ENCODE measurements at places on chromosomes 3 and 15.

DNA sequence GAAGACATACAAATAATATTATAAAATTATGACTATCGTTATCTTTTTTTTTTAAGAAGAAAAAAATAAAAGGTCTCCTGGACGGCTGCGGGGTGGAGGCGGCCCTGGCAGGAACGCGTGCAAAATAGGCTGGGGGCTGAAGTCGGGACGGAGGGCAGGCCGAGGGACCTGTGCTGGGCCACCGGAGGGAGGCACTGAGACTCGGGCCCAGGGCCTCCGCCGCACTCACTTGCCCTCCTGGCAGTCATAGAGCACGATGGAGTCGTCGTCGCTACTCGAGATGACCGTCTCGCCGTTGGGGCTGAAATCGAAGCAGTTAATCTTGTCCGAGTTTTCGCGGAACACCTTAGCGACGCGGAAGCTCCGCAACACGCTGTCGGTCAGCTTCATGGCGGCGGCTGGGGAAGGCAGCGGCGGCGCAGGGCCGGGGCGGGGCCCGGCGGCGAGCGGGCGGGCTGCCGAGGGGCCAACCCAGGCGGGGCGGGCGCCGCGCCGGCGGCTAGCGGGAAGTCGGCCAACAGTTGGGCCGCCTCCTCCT, 408 bp downstream of the WDR82 start:
- DNase-seq: no peak

DNA sequence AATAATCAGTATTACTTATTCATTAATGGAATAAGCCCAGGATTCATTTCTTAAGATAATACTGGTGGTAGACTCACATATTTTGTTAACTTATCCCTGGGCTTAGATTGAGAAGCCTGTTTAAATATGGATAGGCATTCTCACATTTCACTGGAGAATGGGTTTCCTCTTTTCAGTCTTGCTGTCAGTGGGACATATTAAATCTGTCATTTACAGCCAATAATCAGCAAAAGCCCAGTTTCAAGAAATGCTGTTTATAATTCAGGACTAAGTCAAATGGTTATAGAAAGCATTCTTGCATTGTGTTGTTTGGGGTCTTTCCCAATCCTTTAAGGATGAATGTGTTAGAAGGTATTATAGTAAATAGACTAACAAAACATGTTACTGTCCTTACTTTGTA, 143.7 kb upstream of the NAALADL2 start:
- no peak for DNase-seq

DNA sequence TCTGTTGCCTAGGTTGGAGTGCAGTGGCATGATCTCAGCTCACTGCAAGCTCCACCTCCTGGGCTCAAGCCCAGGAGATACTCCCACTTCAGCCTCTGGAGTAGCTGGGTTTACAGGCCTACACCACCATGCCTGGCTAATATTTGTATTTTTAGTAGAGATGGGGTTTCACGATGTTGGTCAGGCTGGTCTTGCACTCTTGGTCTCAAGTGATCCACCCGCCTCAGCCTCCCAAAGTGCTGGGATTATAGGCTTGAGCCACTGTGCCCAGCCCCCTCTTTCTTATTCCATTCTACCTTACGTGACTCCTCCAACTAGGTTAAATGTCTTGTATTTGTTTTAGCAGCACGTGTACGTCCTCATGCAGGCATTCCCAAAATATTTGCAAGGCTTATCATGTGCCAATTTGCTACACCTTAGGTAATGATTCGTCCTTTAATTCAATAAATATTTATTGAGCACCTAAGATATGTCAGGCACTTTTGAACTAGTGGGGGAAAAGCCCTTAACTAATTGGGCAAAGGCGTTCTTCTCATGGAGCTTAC, 14.9 kb upstream of the MAGI1 start:
- no peak for DNase-seq

- no peak for DNase-seq
Measured at GRCh38 chr3:50125541-50126286, 29.4 kb upstream of the SEMA3F start.

DNA sequence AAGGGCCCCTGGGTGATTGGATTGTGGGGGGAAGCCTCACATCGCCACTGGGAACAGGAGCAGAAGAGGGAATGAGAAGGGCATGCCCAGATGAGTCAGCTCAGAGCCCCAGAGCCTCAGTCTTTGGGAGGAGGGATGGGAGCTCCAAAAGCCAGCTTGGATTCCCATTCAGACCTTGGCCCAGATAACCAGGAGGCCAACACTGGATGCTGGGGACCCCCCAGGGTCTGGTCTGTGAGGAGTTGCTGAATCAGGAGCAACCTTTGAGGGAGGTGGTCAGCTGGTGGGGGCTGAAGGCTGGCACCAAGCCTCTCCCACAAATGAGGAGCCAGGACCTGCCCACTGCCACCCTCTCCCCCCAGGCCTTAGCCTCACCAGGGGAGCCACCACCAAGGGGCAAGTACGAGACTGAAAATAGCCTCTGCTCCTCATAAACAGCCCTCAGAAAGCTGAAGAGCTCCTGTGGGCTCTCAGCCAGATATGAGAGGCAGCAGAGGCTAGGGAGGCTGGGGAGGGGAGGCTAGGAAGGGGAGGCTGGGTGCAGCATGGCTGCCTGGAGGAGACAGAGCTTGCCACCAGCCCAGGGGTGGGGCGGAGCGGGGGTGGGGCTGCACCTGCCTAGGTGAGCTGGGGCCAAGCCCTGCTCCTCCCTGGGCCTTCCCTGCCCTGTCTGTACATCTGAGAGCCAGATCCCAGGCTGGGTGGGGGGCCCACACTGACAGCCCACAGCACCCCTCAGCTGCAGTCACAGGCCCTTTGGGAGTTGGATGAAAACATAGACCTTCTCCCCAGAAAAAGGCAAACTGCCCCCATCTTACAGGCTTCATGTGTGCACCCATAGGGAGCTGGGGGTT, 99.8 kb downstream of the SEC22A start:
- DNase-seq: no peak

GRCh38 chr15:36363335-36363734, 216.1 kb upstream of the CDIN1 start:
- no peak for DNase-seq

DNA sequence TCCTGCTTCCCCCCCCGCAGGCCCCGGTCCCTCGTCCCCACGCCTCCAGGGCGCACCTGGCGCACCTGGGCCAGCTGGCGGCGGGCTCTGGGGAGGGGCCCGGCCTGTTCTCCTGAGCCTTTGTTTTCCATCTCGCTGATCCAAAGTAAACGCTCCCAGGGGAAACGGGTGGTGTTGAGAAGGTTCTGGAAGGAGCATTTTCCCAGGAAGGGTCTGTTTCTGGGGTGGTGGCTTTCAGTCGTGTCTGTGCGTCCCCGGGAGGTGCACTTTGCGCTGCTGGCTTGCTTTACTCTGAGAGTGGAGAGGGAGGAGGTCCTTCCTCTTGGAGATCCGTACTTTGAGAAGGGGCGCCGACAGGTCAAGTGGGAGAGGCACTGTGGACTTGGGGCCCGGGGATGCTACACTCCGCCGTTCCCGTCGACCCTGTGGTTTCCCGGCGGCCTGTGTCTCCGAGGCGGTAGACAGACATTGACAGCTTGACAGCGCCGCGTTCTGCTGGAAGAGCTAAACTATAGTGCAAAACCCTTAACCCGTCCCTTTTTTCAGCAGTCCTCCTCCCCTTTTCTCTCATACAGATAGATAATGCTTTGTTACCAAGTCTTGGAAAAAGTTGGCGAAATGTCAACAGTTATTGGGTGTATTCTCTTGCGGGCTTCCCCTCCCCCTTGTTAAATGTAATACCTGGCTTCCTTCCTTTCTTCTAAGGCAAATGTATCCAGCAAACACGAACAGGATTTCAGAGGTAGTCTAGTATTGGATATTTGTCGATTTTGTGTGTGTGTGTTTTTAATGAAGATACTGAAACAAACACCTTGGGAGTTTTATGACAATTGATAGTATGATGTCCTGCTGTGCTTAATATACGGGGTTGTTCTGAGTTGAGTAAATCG, 6.5 kb downstream of the TPM1 start:
- peak; percentile 30 for DNase-seq

DNA sequence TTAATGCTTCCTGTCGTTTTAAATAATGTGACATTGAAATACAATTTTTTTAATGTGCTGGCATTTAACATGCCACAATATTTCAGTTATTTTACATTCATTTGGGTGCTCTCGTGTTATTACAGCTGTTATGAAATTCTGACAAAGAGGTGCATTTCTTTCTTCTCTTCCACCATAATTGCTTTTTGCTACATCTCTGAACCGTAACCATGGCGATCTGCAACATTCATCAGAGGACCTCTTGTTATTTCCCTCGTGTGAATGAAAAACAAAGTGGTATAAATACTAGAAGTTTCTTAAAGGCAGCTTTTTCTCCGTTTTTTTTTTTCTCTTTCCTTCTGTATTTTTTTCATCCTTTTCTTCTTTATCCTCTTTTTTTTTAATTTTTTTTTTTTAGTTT, 316.4 kb downstream of the MCTP2 start:
- DNase-seq: no peak

- DNase-seq: no peak
Measured at GRCh38 chr15:57445872-57446271, 69.6 kb downstream of the CGNL1 start.

DNA sequence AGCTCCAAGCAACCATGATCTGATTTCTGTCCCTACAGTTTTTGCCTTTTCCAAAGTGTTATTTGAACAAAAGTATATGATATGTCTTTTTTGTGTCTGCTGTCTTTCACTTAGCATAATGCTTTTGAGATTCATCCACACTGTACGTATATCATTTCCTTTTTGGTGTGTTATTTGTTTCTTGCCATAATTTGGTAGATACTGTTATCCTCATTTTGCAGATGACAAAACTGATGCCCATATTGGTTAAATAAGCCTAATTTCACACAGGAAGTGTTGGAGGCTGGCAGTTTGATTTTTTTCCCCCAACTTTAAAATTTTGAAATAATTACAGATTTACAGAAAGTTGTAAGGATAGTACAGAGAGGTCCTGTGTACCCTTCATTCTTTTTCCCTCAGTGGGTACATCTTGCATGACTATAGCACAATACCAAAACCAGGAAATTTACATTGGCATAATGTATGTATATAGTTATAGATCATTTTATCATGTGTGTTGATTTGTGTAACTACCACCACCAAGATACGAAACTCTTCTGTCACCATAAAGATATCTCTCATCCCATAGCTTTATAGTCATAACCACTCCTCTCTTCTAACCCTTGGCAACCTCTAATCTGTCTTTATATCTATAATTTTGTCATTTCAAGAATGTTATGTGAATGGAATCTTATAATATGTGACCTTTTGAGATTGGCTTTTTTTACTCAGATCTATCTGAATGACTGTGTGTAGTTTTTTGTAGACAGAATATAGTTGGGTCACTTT, 55.6 kb downstream of the RASA2 start:
- no peak for DNase-seq

- no peak for DNase-seq
Measured at GRCh38 chr3:156533205-156533604, 21.7 kb downstream of the SSR3 start.

- DNase-seq: no peak
Measured at GRCh38 chr3:122427857-122428471, 12.1 kb upstream of the WDR5B start.

DNA sequence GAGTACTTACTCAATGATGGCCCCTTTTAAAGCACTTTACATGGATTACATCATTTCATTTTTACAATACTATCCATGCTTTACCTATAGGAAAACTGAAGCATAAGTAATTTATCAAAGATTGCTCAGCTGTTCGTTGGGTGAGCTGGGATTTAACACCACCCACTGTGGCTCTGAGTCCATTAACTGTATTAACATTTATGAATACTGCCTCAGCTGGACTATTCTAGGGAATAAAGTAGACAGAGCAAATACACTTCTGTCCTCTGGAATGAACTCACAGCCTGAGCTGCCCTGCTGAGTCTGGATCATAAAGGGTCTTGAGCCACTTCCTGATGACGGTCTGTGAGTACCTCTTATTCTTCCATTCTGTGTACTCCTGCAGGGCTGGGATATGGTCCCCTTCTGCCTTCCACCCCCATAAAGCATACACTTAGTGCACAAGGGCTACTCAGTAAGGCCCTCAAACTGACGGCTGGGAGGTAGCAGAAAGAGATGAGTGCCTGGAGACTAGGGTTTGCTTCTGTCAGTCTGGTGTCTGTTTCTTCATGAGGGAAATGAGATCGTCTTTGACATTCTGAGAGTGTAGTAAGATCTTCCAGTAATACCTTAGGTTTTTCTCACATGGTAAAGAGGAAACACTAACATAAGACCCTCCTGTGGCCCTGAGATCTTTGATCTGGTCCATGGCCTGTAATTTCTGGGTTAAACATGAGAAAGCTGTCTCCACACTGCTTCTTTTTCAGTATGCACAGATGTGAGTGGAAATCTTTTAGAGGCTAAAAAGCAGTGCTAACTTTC, 12.6 kb upstream of the ST6GAL1 start:
- no peak for DNase-seq

GRCh38 chr3:126464494-126464893, 11.2 kb downstream of the ZXDC start:
- DNase-seq: no peak

- DNase-seq: no peak
Measured at GRCh38 chr15:67039384-67040075, 25.9 kb upstream of the SMAD3 start.

GRCh38 chr3:165193366-165194254, 2.6 kb downstream of the SLITRK3 start:
- no peak for DNase-seq

DNA sequence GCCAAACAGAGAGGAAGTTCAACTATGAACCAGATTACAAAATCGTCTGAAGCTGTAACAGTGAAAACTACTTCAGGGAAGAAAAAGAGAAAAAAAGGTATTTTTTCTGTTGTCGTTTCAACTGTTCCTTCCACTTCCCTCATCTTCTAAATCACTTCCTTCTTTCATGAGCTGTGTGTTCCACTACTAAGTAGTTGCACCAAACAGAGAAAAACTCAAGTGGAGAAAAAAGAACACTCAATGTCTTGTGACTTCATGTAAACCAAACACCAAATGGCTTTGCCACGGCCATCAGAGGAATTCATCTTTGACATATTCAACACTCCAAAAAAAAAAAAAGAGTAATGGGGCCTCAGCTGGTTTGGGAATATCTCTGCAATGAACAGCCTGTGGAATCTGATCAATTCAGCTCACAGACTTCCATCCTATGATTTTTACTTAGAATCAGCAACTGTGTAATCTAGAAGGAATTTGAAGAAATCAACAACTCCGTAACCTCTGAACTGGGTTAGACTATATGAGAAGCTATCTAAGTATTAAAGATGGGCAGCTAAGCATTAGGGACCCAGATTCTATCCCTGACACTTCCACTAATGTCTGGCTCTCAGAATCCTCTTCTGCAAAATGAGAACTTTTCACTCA, 47.5 kb upstream of the RNF7 start:
- DNase-seq: no peak

GRCh38 chr3:47251689-47252088, 30.9 kb downstream of the KIF9 start:
- no peak for DNase-seq

- DNase-seq: peak; percentile 41
Measured at GRCh38 chr3:31077021-31077601, 182.7 kb upstream of the GADL1 start.

- no peak for DNase-seq
Measured at GRCh38 chr3:153273217-153273616, 111.2 kb downstream of the RAP2B start.

Data from activated naive CD4-positive, alpha-beta T cell treated with Interleukin-2 at 50 U/mL for 16 hours (primary cell).